Activated CD8-positive, alpha-beta memory T cell treated with anti-CD3 and anti-CD28 coated beads for 36 hours (primary cell): ENCODE measurements at places on chromosomes 16 and 17. TPM values are rescaled to one million over a fixed set of nuclear protein-coding genes. Genes with fewer than 3 reads are reported as not detected.

The ACSM5 gene
- total RNA-seq, result not detected

The SLC4A1 gene
- total RNA-seq, result not detected

The UNC119 gene
- 35.8 TPM for total RNA-seq

The HCRT gene
- total RNA-seq, result not detected

The GUCY2D gene
- not detected for total RNA-seq

The TNFRSF13B gene
- not detected for total RNA-seq

The TMEM114 gene
- total RNA-seq, result not detected

The MARCHF10 gene
- total RNA-seq, result not detected

The PLA2G10 gene
- not detected for total RNA-seq

The NPIPA2 gene
- not detected for total RNA-seq

The RAMP2 gene
- total RNA-seq, result not detected

The CPHXL2 gene
- total RNA-seq, result not detected

The CCL17 gene
- 5.3 TPM for total RNA-seq

The SLC52A1 gene
- 0.32 TPM for total RNA-seq

The PRSS21 gene
- 10.5 TPM for total RNA-seq

The NEUROD2 gene
- not detected for total RNA-seq

The MT1F gene
- 9.6 TPM for total RNA-seq

The CDT1 gene
- 110 TPM for total RNA-seq

The SLC16A13 gene
- total RNA-seq, result 10.1 TPM

The ACAP1 gene
- 234 TPM for total RNA-seq

The SCIMP gene
- total RNA-seq, result 0.08 TPM

The XYLT2 gene
- 32.0 TPM for total RNA-seq

The CCL4L2 gene
- 831 TPM for total RNA-seq

The PYY gene
- total RNA-seq, result not detected

The HSF4 gene
- 7.6 TPM for total RNA-seq

The GAS7 gene
- total RNA-seq, result 1.3 TPM

The STH gene
- not detected for total RNA-seq

The CA4 gene
- not detected for total RNA-seq

The SLC46A1 gene
- 6.7 TPM for total RNA-seq

The KRTAP1-1 gene
- total RNA-seq, result not detected

The VTN gene
- 0.38 TPM for total RNA-seq

The FOXC2 gene
- total RNA-seq, result not detected

The EIF1 gene
- 1,395 TPM for total RNA-seq

The KRT17 gene
- total RNA-seq, result 0.27 TPM

The CTRB1 gene
- not detected for total RNA-seq

The KCNH6 gene
- not detected for total RNA-seq

The CLEC18B gene
- total RNA-seq, result 0.32 TPM

The CAMKK1 gene
- total RNA-seq, result 3.5 TPM

The CD300E gene
- not detected for total RNA-seq

The SMIM36 gene
- total RNA-seq, result not detected

The ACSM2B gene
- not detected for total RNA-seq

The RSPRY1 gene
- 33.3 TPM for total RNA-seq

The CHST5 gene
- total RNA-seq, result 0.44 TPM
